Activated T-helper 1 cell treated with anti-CD3 and anti-CD28 coated beads, Interleukin-2, amount 50 U/mL, for 16 hours (primary cell): ENCODE measurements at places on chromosomes 6 and 20.

GRCh38 chr6:152206072-152206818 lies 398.8 kb downstream of the ESR1 start:
- no peak for DNase-seq

DNA sequence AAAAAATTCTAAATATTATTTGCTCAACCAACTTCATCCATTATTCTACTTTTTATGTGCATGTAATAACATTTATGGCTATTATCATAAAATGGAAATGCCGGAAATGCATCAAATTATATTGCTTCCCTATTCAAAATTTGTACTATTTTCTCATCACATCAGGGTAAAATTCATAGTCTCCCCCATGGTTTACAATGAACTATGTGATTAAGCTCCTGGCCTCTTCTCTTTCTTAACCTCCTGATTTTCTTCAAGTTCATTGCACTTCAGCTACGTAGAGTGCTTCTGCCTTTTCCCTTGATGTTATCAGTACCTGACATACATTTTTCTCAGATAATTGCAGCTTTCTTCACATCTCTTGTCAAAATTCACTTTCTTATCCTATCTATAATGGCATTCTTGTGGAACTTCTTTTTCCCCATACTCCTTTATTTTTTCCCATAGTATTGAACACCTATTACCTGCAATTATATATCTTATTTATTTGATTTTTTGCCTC lies 699.1 kb upstream of the ADGRB3 start:
- no peak for DNase-seq

GRCh38 chr20:41047279-41047974 lies 18.8 kb downstream of the TOP1 start:
- no peak for DNase-seq

GRCh38 chr6:128240024-128240428 lies 280.4 kb downstream of the PTPRK start:
- DNase-seq, result no peak

DNA sequence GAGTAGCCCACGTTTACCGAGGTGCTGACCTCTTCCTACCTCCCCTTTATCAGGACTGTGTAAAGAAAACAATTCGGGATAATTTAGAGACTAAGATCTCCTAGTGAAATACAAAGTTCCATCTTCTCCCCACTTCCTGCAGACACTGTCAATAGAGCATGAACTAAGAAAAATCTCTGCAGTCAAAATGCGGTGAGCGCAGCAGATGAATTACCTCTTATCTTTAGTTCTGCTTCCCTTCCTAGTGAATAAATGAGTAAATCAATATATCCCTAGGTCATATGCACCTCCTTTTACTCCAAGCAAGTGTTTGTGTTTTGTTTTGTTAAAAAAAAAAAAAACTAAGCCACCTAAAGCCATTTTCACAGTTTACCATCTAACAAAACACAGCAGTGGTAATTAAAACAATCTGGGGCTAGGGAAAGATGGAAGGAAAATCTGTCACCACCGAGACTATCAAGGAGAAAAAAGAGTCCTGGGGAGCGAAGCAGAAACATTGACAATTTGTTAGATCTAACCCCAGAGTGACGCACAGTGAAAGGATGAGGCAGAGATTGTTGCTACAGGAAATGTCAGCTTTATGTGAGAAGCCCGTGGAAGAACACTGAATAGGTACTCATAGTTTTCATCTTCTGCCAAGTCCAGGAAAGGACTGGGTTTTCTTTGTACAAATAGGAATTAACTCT lies 159.4 kb upstream of the SPTLC3 start:
- no peak for DNase-seq

DNA sequence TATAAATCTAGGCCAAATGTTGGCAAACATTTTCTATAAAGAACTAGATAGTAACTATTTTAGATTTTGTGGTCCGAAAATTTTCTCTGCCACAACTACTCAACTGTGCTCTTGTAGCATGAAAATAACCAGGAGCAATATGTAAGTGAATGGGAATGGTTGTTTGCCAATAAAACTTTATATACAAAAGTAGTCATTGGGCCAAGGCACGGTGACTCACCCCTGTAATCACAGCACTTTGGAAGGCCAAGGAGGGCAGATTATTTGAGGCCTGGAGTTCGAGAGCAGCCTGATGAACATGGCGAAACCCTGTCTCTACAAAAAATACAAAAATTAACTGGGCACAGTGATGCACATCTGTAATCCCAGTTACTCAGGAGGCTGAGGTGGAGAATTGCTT lies 617.1 kb downstream of the EPM2A start:
- no peak for DNase-seq

DNA sequence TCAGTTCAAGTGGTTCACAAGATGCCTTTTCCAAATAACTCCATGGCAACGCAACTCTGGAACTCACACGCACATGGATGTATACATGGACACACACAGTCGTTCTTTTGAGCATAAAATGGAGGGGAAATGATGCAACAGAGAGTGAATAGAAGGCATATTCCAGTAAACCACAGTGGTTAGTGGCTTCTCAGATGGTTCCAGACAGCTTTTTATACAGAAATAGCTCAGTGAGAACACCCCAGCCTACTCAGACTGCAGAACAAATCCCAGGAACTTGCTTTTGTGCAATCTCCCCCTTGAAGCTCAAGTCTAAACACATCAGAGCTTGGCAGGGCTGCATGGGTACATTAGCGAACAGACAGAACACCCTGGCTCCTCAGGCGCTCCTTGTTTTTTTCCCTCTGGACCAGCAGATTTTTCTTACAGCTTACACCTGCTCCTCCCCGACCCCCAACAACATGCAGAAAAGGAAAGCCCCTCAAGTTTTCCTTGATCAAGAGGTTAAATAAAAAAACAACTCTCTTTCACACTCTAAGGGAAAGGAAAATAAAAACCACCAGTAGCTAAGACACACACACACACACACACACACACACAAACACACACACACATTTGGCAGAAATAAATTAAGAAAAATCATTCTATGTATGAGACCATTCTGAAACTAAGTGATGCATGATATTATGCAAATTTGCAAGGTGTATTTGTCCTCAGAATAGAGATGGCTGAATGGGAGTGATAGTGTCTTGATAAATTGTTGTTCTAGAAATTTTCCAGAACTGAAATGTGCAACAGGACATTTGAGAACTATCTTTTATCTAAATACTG lies 51.2 kb upstream of the RANBP9 start:
- DNase-seq, result no peak

GRCh38 chr20:46563860-46564221 lies 13.4 kb upstream of the OCSTAMP start:
- DNase-seq, result no peak

- DNase-seq, result no peak
Observed at GRCh38 chr20:35180266-35180665, 8.4 kb downstream of the PROCR start.

GRCh38 chr6:108027594-108027993 lies 46.9 kb downstream of the OSTM1 start:
- no peak for DNase-seq

GRCh38 chr20:50303573-50304500 lies 113.2 kb downstream of the CEBPB start:
- no peak for DNase-seq

DNA sequence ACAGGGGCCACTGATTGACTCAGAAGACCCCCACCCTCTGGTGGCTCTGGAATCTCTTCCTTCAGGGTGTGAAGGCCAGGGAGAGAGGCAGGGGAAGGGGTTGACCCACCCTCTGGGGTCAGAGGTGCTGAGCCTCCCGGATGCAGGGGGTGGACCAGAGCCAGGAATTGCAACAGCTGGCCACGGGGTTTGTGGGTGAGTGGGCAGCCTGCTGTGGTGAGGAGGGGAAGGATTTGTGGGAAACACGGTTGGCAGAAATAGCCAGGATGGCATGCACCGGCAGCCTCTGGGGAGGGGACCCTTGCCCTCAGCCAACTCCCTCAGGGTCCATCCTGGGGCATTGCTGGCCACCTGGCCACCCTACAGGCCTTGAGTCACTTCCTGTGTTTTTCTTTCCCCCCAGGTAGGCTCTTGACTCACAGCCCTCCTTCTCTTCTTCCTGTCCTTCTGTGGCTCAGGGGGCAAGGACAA lies 92.8 kb downstream of the MRPL14 start:
- DNase-seq, result no peak

DNA sequence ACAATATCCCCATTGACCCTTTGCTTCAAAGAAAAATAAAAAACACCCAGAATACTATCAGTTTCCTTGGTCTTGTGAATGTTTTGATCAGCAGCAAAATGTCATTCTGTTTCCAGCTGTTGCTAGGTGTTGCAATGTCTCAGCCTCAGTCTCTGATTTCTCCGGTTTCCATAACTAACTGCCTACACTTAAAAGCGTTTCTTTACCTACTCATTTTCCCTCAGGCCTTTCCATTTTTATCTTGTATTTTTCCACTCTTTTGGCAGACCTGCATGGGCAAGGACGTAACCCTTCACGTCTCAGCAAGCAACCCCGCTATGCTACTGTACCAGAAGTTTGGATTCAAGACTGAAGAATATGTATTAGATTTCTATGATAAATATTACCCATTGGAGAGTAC lies 49.4 kb downstream of the KAT14 start:
- DNase-seq, result no peak

DNA sequence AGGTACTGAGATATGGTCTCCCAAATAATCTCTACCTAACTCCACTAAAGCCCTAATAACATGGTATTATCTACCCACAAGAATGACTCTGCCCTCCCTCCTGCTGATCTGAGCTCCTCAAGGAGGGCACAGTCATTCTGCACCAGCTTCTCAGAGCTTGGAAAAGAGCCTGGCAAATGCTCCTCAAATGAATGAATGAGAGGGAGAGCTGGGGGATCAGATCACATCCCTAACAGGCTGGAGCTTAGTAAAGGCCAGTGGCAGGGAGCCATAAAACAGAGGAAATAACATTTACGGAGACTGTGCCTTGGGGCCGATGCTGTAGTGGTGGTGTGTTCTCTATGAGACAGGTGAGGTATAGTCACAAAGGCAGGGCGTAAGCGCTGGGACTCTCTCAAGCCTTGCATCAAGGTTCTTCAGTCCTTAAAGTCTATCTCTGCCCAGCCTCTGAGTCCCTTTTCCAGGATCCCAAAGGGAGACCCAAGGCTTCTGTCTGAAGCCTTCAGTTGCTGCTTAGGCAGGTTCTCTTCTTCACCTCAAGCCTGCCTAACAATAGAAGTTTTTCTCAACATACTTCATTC lies 7.2 kb upstream of the NNAT start:
- DNase-seq, result no peak

DNA sequence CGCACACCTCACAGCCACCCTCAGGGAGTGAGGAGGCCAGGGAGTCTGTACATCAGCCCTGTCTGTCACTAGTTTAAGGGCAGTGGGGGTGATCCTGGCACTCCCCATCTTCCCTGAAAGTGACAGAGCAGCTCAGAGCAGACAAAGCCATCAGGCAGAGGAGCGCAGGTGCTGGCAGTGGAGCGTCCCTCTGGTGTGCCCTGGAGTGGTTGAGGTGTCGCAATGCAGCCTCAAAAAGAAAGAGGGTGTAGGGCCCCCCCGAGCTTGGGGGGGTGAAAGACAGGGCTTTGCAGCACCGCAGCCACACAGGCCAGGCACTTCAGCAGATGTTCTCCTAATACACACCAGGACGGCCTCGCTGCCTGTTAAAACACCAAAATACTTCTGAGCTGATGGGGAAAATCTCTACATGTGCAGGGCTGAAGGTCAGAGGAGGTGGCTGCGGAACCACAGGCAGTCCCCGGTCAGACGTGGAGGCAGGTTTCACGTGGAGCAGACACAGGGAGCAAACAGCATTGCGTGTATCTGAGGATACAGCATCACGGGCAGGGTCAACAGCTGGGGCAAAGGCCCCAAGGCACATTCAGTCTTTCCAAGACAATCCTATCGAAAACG lies 69.5 kb downstream of the PREX1 start:
- DNase-seq, result no peak

DNA sequence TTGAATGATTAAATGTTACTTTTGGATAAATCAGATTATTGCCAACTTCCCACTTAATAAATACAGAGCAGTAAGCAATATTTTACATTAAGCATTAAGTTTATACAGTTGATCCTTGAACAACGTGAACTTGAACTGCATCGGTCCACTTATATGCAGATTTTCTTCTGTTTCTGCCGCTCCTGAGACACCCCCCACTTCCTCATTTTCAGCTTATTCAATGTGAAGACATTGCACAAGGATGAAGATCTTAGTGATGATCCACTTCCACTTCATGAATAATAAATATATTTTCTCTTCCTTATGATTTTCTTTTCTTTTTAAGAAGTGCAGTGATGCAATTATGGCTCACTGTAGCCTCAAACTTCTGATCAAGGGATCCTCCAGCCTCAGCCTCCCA lies 167.2 kb downstream of the LINC00237 start:
- no peak for DNase-seq

DNA sequence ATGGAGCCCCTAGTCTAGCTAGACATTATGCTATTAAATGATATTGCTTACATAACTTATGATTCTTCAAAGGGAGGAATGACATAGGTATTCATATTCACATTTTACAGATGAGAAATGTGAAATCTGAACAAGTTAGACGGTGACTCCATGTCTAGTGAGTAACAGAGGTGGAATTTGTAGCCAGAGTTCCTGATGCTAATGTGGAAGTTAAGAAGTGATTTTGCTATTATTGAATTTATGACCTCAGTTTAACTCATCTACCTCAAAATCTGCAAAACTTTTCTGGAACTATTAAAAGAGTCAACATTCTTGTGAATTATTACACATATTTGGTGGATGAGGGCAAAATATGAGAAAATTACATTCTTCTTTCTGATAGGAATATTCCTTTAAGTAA lies 347.6 kb upstream of the MMS22L start:
- no peak for DNase-seq

DNA sequence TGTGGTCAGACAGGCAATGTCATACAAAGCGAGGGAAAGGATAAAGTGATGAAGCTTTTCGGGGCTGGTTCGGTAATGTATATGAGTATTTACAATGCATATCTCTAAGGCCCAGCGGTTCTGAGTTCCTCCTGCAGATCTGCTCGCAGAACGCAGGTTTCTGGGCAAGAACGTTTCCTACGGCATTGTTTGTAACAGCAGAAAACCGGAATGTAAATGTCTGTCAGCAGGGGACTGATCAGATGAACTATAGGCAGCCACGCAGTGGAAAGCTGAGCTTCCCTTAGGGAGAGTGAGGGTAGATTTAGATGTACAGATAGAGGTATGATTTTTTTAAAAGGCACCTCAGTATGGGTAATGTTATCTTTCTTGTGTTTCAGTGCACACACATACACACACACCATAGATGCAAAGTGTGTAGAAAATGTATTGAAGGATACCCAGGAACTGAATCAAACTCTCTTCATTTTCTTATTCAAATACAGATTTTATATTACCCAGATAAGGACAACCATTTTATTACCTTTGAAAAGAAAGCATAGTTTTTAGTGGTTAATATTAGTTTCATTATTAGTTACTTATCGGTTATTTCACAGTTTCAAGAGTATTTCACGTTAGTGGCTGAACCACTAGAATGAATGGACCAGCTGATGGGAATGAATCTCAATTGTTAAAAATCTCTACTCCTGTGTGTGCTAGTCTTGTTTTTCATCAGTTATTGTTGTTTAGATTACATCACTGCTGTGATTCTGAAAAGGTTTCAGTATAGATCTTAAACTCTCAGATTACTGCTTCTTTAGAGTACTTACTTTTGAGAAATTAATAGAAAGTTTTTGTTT lies 56.2 kb downstream of the SNX9 start:
- DNase-seq, result no peak

GRCh38 chr6:107523054-107523791 lies 33.3 kb downstream of the SOBP start:
- DNase-seq, result no peak

GRCh38 chr6:99761711-99762110 lies 155.1 kb downstream of the PRDM13 start:
- DNase-seq, result no peak
